HCT116 (cell line): ENCODE measurements at places on chromosomes 3 and 15. TPM values are rescaled to one million over a fixed set of nuclear protein-coding genes. Genes with fewer than 3 reads are reported as not detected.
A peak's percentile ranks its signal among the peaks of the same experiment; 100 is the strongest.

CATSPER2 gene
- 3.6 TPM for total RNA-seq

- no peak overlapping the region for H3K27ac ChIP-seq
- H3K4me3 ChIP-seq = no peak overlapping the region
- H3K36me3 ChIP-seq = no peaks in the 10 kb centered on the region
Measured at GRCh38 chr15:68626739-68627138, 47.9 kb downstream of the CORO2B start.

GRCh38 chr3:153023896-153024295 lies 138.1 kb upstream of the RAP2B start:
- no peak overlapping the region for H3K4me3 ChIP-seq
- no peaks in the 10 kb centered on the region for H3K27me3 ChIP-seq
- no peak overlapping the region for H3K27ac ChIP-seq
- no peaks in the 10 kb centered on the region for H3K36me3 ChIP-seq

GRCh38 chr3:35505181-35505580 lies 134.1 kb upstream of the ARPP21 start:
- no peaks in the 10 kb centered on the region for H3K4me1 ChIP-seq
- no peak overlapping the region for H3K4me3 ChIP-seq
- no peaks in the 10 kb centered on the region for H3K27me3 ChIP-seq
- H3K36me3 ChIP-seq = no peaks in the 10 kb centered on the region
- H3K27ac ChIP-seq = no peak overlapping the region

DNA sequence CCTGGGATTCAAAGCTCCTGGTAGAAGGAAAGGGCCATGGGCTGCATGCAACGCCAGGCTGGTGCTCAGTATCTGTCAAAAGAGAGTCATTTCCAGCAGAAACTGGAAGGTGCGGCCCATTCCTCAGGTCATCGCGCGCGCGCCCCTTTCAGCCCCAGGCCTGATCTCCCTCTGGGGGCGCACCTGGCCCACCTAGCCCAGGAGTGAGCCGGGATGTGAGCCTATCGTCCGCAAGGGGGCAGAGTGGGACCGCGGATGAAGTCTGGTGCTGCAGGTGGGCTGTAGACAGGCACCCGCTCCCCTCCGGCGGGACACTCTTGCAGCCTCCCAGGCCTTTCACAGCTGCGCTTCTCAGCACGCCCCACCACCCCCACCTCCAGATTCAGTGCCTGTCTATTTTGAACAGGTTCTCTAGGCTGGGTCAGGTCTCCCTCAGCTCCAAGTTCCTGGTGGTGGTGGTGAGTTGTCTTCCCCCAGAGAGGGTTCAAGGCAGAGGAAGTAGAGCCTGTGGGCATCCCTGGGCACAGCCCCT lies 5.8 kb upstream of the RPL29 start:
- H3K27me3 ChIP-seq = no peaks in the 10 kb centered on the region
- H3K4me3 ChIP-seq = no peak overlapping the region
- DNase-seq = peak; percentile 59
- H3K4me1 ChIP-seq = peaks cover 35% of the 10 kb centered on the region
- H3K27ac ChIP-seq = no peak overlapping the region; the same call in 1 of the 2 replicates
